ENCODE measurements at places on chromosomes 12 and 14.

GRCh38 chr12:124655048-124655697 is 87.8 kb upstream of the NCOR2 start:
- DNase-seq = no peak

- no peak for DNase-seq
These were observed 360.5 kb upstream of the TMPO start for GRCh38 chr12:98154850-98155249.

DNA sequence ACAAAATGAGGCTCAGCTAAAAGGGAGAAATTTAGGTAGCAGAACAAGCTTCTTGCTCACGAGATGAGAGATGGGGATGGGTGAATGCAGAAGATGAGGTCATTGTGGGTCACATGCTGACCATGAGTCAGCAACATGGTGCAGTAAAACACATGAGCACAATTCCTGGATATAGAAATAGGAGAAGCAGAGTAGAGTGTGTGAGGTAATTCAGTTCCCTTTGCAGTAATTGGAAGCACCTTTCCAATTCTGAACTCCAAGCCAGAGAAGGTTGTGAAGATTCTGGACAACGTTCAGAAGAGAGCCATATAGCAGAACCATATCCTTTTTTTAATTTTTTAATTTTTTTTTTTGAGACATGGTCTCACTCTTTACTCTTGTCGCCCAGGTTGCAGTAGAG is 62.0 kb upstream of the LMNTD1 start:
- DNase-seq = no peak

DNA sequence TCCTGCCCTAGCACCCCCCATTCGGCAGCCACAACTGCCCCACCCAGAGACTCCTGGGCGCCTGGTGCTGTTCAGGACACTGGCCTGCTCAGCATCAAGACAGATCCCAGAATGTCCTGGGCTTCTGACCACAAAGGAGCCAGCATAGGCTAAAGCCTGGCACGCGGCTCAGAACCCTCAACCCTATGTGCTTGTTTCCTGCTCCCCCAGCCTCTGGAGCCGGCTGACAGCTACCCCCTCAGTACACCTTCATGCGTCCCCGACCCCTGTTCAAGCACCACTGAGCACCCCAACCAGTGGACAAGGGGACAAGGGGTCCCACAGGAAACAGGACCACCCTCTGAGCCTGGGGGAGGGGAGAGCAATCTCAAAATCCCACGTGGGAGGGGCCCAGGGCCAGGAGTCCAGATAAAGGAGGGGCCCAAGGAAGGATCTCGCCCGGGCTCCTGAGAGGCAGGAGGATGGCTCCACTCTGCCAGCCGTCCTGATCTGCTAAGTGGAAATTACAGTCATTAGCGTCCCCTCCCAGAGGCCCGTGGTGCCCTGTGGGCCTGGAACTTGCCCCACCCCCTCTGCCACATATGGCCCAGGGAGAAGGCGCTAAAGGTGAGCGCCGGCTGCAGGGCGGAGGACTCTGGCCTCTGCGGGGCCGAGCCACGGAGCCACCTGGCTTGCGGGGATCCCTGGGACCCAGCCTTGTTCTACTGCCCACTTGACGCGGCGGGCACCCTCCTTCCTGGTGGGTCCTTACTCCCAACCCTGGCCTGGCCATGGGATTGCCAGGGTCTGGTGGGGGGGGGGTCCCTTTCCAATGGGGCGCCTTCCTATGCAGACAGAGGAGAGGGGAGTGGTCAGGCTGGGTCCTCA is 27.2 kb upstream of the GPR132 start:
- DNase-seq = no peak

GRCh38 chr12:8834230-8834629 is 11.8 kb downstream of the A2ML1 start:
- DNase-seq = no peak

DNA sequence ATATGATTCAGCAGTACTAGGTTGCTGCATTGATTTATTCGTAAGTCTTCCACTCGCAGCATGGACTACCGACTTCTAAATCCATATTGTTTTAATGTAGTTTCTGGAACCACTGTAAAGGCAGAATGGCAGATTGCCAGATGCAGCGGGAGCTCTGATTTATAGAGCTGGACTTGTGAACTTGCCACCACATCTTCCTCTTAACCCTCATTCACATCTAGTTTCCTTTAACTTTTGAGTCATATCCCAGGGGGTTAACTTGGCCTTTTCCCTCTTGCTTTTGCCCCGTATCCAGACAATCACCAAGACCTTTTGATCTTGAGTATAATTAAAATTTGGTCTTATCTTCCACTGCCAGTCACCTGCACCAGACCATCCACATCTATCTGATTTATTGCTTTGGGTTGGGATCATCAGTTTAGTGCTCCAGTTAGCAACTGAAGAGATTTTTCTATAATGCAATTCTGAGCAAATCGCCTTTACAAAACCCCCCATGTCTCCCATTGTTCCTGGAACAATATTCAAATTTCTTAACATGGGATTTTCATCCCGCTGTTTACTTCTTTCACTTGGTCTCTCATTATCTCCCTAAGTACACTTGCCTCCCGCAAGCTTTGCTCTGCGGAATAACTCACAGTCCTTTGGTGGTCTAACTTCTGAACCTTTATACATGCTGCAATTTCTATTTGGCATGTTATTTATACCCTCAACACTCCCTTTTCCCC is 130.5 kb downstream of the ACSS3 start:
- no peak for DNase-seq

GRCh38 chr14:87805315-87805723 is 187.7 kb downstream of the GALC start:
- DNase-seq = peak; percentile 27

GRCh38 chr14:72315714-72316113 is 383.5 kb downstream of the RGS6 start:
- no peak for DNase-seq

DNA sequence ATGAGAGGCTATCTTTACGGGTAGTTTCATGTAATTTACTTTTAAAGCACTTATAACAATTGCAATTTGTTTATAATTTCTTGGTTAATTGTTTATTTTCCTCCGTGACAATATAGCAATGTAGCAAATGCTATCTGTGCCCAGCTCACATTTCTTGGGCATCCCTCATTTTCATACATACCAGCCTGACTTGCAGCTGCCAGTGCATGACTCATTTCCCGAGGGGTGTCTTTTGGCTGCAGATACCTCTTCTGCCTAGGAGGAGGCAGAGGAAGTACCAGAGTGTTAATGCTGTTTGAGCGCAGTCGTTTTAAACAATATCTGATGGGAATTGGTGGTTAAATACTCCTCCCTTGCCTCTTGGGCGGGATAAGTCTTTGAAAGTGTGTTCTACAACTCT is 104.2 kb upstream of the ABCD2 start:
- no peak for DNase-seq

DNA sequence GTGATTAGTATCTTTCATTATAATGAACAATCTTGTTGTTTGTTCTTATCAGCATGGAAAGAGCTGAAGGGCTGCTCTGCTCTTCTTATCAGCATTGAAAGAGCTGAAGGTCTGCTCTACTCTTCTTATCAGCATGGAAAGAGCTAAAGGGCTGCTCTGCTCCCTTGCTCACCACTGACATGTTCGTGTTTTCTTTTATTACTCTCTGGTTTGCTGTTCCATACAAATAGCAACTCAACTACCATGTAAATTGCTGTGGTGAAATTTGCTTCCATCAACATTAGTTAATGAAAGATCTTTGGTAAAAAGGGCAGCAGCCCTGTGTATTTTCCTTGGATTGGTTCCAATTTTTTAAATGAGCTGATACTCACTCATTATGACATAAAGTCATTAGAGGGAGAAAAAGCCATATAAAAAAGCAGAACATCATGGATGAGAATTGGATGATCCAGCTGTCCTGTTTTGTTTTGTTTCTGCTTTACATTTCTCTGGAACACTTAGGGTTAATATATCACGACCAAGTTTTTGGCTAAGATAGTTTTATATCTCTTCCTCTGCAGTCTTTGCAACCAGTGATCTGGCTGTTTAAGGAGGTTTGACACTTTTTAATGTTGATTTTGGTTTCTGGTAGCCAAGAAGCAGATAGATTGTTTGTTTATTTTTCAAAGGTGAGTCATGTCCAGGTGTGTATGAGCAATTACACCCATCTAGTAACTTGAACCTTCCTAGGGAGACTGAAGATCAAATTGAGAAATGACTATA is 356.6 kb downstream of the CEP128 start:
- DNase-seq = no peak

- peak; percentile 50 for DNase-seq
These were observed 13.6 kb upstream of the GNG2 start for GRCh38 chr14:51846631-51847488.

DNA sequence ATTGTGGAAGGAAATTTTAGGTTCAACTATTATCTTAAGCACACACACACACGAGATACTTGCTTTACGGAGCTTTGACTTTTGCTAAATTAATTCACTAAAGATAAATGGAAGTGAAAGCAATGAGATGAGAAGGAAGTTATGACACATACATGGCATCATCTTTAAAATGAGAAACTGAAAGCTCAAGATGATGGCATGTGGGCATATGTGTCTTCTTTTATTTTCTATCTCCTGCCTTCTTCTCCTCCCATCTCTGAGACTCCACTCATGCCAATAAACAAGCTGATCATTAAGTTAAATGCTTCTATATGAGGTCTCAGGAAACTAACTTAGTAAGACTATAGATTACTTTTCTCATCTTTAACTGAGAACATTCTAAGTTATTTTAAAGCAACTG is 216.7 kb downstream of the MED13L start:
- peak; percentile 4 for DNase-seq

GRCh38 chr12:108562348-108563135 is at the start of gene ISCU:
TSS of gene ISCU (plus strand) at chr12:108562596. CDS start at chr12:108562623, 27 bp downstream.
- DNase-seq = peak; percentile 51

Measured in GM19239 (cell line).